CD4-positive, alpha-beta T cell treated with Interferon gamma for 1 hour (primary cell): ENCODE measurements at places on chromosomes 5 and 9.

DNA sequence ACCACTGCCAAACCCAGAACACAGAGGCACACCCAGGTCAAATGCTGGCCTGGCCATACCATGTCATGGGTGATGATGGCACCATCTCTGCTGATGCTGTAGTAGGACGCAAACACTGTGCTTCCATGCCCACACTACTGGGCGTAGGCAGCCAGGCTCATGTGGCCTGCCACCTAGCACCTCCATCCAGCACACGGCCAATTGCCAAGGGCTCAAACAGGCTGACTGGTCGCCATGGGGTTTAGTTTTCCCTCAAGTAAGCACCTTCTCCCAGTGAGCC lies 39.4 kb downstream of the BICD2 start:
- DNase-seq = no peak

DNA sequence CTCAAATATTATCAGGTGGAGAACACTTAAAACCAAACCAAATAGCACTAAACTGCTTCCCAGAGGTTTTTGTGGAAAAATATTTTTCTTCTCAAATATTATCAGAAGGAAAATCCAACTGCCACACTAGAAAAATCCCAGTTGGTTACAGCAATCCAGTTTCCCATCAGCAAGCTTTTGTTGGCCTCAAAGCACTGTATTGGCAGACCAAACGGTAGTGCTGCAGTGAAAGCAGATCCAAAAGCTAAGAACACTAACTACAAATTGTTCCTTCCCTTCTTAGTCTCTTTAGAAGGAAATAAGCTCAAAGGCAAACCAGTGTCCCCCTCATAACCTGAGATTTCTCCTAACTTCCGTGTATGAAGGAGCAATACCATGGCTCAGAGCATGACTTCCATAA lies 105.3 kb downstream of the TRIM36 start:
- no peak for DNase-seq

DNA sequence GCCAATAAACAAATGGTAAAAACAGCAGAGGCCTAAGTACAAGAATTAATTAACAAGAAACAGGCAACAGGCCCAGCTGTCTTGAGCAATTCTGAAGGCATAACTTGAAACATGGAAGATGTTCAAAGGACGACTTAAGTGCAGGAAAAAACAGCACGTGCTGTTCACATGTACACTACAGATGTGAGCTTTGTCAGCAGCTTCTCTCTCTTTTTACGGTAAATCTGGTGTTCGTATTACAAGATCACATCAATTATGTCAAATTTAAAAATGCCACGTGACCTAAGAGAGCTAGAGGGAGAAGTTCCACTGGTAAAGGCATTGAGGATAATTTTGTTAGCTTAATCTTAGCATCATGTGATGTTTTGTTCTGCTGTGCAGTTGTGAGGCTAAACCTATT lies 281.1 kb downstream of the PSAT1 start:
- no peak for DNase-seq

DNA sequence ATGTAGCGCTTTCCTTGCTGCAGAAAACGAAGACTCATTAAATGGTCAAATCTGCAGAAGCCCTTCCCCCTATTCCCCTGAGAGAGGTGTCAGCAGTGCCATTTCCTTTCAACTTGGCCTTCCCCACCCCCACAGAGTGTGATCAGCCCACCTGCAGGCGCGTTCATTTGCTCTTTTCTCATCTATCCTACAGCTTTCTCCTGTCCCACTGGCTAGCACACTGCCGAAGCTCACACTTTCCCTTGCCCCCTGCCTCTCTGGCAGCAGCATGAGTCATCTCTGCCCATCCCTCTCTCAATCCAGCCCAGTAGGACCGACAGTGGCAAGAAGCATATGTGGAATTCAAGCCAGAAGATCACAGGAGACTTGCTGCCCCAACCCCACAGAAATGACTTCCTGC lies 213.8 kb downstream of the FAM114A2 start:
- no peak for DNase-seq

DNA sequence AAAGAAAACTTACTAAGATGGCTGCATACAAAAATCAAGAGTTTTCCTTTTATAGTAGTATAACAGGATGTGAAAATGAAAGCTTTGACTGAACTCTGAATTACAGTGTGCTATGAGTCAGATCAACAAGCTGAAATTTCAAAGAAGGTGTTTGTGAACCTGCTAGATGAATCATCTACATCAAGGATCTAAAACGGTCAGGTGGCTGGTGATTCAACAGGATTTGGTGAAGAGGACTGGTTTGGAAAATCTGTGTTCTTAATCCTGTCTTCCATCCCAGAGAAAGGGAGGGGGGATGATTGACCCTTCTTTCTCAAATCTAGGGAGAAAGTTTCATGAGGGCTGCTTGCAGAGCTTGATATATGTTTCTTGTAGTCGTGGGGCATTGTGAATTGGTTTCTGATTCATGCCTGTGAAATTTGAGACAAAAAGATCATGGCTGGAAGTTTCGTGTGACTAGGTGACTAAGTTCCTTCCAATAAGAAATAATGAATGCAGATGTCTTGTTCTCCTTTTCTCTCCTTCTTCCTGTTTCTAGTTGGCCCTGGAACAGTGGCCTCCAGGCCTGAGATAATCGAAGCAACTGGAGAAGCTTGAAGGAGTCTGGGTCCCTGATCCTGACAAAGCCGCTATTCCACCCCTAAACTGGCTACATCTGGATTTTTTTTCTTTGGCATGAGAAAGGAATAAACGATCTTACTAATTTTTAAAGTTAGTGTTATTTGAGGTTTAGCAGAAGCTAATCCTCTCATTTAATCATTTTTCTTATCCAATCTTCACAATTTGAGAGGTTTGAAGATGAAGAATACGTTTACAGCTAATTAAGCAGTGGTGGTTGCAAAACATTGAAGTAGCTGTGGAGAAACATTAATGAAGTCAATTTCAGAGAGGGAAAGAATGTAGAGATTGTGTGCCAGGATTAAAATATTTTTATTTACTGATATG lies 67.2 kb downstream of the MRPS30 start:
- DNase-seq = no peak

DNA sequence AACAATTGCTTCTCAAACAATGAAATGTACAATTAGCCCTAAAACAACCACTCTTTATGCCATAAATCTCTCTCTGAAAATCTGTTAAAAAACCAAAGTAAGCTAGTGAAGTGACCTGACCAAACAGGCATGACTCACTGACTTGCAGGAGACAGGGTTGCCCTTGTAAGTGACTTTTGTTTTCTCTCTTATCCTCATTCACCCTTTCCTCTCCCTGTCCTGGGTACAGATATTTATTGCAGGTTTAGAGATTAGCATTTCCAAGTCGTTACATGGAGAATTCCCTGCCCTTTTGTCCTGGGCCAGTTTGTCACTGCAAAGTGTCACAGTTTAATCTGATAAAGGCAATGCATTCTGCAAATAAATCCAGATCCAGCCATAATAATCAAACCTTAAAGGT lies 484.2 kb downstream of the IRX1 start:
- DNase-seq = no peak

DNA sequence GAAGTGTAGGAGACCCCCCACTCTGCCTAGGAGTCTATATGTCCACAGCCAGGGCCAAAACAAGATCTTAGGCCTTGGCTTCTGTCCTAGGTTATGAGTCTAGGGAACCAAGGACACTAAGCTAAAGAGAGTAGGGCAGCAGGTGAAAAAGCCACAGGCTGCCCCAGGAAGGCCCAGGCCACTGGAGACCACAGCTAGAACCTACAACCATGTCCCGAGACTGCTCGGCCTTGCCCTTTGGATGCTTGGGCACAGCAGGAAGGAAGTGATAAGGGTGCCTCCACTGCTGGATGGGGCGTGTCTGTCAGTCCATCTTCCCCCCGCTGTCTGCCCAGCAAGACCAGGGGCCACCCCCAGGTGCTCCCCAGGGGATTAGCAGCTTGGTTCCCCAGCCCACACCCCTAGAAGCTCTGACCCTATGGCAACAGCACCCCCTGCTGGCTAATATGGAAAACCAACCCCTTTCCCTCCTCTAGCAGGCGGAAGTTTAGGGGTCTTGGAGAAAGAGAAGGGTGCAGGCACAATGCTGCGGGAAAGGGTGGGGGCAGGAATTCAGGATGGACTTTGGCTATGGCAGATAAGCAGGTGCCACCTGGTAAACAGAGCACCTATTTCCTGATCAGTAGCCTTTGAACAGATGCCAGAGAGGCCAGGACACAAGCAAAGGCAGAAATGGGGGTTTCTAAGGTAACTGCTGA lies 10.5 kb upstream of the IRF1 start:
- DNase-seq = peak; percentile 86

DNA sequence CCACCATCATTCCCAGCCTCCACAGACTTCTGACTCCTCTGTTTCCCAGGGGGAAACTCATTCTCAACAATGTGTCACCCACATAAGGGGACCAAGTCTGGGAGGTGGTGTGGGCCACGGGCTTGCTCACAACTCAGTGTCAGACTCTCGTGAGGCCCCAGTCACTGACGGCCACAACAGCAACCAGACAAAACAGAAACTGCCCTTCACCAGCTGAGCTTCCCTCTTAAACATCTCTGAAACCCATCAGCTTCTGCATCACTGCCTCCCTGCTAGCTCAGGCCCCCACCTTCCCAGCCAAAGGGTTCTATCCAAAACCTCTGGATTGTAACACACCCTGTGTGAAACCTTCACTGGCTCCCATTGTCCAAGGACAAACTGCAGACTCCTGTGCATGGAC lies 273.4 kb downstream of the CDK5RAP2 start:
- no peak for DNase-seq

DNA sequence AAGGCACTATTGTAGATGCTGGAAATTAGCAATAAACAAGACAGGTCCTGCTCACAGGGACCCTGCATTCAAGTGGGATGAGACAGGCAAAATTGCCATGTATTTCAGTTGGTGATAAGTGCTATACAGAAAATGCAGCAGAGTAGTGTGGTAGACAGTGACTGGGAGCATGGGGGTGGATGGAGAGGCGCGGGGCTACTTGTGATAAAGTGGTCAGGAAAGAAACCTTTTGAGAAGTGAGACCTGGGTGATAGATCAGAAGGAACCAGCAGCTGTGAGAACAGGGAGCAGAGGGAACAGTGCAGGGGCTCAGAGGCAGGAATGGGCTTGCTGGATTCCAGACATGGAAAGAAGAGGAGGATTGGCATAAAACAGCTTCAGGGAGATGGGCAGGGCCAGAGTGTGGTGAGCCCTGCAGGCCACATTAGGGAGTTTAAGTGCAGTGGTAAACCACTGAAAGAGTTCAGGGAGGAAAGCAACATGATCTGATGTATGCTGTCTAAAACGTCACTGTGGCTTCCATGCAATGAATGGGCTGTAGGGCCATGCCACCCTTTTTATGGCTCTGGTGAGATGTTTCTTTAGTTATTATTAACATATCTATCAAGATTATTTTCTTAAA lies 7.3 kb downstream of the CRHBP start:
- no peak for DNase-seq

DNA sequence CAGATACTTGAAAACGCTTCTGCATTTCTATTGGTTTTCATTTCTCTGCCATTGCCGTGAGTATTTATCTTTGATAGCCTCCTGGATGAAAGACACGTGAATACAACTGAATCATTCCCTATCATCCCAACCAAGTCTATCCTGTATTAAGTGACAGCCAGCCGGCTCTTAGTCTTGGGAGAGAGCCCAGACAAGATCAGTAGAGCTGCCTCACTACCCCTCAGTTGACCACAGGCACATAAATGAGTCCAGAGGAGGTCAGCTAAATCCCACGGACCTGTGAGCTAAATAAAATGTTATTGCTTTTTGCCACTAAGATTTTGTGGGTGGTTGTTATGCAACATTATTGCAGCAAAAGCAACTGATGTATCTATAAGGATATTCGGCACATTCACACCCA lies 639.0 kb upstream of the ACO1 start:
- DNase-seq = no peak

DNA sequence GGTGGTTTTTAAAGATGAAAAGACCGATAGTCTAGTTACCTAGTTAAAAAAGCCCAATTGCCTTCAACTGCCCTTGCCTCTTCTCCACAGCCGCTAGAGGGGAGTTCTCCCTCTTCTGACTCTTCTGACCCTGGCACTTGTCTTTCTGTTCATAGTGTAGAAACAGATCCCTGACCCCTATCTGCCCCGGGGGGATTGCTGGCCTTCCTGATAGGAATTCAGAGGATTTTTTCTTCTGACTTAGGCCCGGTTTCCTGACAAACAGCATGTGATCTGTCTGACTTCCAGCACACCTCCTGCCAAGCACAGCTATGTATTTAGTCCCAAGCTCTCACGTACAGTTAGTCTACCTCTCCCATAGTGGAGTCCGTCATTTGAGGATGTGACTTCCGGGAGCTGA lies 5.0 kb upstream of the TMEM268 start:
- no peak for DNase-seq

DNA sequence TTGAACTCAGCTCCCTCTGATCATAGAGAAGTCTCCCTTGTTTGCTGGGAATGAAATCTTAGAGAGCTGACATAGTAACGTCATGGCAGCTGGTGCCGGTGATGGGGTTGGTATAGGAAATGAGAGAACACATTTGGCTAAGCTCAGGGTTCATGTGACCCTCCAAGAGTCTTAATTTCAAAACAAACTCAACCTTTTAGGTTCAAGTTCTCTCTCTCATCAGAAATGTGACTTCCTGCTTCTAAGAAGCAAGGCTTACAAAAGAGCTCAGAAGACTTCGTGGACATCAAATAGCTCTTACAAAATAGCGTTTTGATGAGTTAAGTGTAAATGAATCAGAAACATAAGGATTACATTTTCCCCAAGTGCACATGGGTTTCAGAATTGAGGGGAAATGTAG lies 97.3 kb downstream of the PAPPA start:
- DNase-seq = no peak

DNA sequence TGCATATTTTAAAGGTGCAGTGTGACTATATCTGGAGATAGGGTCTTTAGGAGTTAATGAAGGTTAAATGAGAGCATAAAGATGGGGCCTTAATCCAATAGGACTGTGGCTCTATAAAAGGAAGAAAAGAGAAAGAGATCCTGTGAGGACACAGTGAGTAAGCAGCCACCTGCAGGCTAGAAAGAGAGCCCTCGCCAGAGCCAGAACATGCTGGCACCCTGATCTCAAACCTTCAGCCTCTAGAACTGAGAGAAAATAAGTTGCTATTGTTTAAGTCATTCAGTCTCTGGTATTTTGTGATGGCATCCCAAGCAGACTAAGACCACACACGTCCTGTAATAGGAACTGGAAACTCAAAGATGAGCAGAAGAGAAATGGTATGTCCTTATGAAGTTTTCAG lies 41.0 kb downstream of the RNF180 start:
- no peak for DNase-seq

- DNase-seq = no peak
Measured at GRCh38 chr5:15794052-15794985, 294.3 kb downstream of the FBXL7 start.

DNA sequence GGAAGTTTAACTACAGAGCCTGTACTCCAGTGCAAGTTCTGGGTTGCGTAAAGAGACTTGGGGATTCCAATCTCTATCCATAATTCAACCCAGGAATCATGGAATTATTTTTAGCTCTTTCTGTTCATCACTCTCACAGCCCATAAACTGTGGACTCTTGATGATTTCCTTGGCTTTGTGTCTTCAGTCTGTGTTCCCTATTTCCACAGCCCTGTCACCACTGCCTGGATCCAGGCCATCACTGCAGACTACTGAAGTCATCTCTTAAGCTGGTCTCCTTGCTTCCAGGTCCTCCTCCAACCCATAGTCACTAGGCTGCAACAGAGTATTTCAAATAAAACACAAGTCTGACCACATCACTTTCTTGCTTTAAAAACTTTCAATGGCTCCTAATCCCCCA lies 211.7 kb downstream of the PLK2 start:
- no peak for DNase-seq

- no peak for DNase-seq
Measured at GRCh38 chr5:84058561-84058960, 326.1 kb downstream of the EDIL3 start.

- no peak for DNase-seq
Measured at GRCh38 chr5:352639-353611, 31.4 kb downstream of the AHRR start.

GRCh38 chr9:84061613-84062193 lies 81.1 kb downstream of the RMI1 start:
- no peak for DNase-seq
